Activated T-cell treated with anti-CD3 and anti-CD28 coated beads for 1 hour (primary cell): ENCODE measurements at places on chromosomes 5 and 9.

- no peak for DNase-seq
These were observed 314.5 kb upstream of the TLE4 start for GRCh38 chr9:79257228-79257781.

DNA sequence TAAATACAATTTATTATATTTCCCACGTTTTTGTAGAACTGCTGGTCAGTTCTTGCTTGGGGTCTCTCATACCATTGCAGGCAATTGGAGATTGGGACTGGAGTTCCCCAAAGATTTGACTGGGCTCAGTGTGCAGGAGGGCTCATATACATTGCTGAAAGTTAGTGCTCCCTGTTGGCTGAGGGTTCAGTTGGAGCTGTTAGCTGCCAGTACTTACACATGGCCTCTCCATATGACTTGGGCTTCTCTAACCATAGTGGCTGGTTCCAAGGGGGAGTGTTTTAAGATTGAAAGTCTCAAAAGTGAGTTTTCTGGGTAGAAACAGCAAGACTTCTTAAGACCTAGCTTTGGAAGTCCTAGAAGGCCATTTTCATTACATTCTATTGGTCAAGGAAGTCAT is 102.9 kb downstream of the MAN2A1 start:
- DNase-seq = no peak

- no peak for DNase-seq
These were observed 148.3 kb upstream of the GHR start for GRCh38 chr5:42274913-42275312.

DNA sequence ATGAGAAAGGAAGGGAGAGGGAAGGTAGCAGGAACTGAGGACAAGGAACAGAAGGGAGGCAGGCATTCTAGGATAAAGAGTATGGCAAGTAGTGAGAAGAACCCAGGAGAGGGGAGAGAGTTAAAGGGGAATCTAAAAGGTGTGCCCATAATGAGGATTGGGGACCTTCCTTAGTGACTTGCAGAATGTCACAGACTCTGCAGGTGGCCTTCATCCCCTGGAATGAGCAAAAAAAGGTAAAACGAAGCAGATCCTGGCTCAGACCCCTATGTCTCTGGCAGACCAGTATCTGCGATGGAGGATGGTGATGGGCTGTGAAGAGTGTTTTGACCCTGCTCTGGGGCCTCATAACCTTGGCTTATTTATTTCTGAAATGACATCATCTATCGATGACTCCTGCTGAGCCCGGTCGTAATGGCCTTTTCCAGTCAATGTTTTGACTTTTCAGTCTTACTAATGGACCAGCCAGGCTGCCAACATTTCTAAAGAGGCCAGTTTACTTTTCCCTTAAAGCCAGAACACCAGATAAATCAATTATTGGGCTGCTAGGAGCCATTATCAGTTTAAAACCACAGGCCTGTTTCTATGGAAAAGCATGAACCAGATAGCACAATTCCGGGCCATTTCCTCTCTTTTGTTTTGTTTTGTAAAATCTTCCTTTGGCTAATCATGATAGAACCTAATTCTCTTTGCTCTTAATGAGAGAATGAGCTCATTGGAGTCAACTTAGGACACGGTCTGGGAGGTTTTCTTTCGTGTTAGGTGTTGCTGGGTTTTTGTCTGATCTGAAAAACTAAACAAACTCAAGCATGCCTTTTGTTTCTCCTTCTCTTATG is 3.1 kb downstream of the TMOD1 start:
- no peak for DNase-seq

GRCh38 chr5:150519560-150519945 is 11.6 kb downstream of the NDST1 start:
- DNase-seq = no peak

DNA sequence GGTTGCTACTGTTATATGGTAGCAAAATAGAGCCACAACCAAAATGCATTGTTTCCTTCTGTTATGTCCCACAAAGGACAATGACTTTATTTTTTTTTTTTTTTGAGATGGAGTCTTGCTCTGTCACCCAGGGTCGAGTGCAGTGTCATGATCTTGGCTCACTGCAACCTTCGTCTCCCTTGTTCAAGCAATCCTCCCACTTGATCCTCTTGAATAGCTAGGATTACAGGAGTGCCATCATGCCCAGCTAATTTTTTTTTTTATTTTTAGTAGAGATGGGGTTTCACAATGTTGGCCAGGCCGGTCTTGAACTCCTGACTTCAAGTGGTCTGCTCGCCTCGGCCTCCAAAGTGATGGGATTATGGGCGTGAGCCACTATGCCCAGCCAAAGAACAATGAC is 527.7 kb upstream of the SGCD start:
- DNase-seq = no peak

- no peak for DNase-seq
These were observed 303.6 kb downstream of the FBXL17 start for GRCh38 chr5:108078345-108078744.

DNA sequence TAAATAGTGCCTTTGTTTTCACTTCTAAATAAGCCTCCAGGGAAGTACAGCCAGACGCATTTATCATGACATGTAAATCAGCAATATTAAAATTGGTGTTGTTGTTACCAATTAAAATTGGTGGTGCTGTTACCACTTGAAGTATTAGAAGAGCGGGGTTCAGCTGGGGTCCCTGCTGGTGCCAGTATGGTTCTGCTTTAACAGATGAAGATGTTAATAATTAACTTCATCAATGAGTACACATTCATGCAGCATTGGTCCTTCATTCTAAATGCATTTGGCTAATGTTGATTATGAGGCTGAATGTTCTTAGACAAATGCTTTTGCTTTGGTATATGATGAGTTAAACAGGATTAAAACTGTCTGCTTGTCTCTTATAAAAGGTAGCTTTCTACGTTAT is 67.6 kb upstream of the TMC1 start:
- DNase-seq = no peak

DNA sequence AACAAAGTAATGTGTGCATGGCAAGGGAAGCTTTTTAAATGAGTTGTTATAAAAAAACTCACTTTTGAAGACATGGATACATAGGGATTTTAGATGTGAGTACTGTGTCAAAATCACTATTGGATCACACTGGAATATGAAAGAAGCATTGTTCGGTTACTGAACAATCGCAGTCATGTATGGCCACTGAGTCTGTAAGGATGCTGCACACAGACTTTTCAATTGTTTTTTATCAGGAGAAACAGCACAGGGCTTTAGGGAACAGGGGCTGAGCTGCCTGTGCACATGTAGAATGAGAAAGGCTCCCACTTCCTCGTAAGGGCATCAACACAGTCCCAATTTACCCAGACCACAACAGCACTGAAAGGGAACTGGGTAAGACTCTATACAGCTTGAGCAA is 1333.9 kb upstream of the DMAC1 start:
- DNase-seq = no peak

DNA sequence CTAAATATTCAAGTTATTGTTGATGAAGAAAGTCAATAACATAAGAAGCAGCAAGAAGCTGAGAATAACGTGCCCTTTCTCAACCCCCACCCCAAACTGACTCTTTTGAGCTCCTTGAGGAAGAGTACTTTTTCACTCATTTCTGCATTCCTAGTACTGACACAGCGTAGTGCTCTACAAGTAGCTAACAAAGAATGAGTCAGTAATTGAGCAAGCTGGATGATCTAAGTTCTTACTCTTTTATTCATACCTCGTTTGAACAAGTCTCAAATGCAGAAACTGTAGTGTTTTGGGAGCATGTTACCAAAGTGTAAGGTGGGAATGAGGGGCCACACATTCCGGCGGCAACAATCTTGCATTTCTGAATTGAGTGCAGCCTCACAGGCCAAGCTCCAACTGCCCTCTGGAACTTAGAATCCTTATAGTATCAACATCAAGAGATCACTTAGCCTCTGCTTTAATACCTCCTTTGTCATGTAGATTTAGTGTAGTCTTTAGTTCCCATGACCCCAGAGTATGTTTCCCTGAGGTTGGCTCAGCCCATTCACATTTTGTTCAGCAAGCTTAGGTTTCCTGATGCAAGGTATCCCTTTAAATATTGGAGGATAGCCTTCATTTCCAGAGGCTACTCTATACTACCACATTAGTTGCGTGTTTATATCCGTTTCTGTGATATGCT is 152.0 kb downstream of the PRR16 start:
- DNase-seq = no peak

DNA sequence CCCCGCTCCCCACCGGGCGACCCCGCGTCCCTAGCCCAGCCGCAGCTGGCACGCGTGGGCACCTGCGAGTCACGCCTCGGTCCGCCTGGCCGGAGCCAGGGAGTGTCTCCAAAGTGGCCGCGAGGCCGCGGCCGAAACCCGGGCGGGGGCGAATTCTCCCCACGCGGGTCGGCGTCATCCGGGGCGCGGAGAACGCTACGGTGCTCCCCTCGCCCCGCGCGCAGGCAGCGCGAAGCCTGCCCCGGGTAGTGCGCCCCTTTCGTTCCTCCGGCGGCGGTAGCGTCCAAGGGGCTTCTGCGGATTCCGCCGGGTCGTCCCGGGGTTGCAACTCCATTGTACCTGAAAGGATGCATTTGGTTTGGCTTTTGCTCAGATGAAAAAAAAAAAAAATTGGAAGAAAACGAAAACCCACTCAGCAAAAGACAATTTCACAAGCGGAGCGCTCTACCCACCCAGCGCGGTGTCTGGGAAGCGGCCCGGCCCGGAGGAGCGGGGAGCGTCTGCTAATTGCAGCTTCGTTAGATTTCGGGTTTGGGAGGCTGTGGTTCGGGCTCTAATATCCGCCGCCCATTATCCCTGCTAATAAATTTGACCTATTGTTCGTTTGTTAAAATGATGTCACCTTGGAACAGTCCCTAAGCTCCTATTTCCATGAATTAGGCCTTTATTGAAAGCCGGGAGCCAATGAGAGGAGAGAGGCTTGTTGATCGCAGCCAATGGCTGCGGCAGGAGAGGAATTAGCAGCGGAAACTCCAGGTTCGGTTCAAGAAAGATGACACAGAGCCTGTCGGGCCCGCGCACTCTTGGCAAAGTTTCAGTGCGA is at the start of gene TLX3:
TSS of gene TLX3 (plus strand) at position 796 of the 823 bp plus-strand sequence. CDS start 118 bp downstream, outside the sequence.
- no peak for DNase-seq

- DNase-seq = no peak
These were observed 200.1 kb downstream of the MEF2C start for GRCh38 chr5:88682881-88683361.
